ENCODE measurements at places on chromosomes 2 and 18.

- no peak for DNase-seq
Observed at GRCh38 chr18:48121752-48122151, 191.3 kb upstream of the SMAD2 start.

- DNase-seq: no peak
Observed at GRCh38 chr2:42513252-42513918, 19.6 kb upstream of the KCNG3 start.

DNA sequence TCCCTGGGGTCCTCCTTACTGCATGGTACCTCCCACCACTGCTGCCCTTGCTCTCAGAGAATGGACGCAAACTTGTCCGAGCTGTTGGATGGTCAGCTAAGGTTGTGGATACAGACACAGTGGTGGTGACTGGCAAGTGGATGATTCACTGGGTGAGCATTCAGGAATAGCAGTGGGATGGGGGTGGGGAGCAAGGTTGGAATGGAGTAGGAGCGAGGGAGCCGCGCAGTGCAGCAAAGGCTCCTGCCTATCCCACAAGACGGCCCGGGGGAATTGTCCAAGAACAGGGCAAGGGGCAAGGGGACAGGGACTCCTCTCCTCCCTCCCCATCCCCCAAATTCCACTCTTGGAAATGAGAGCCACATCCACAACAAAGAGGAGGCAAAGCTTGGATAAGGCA lies 102.2 kb downstream of the PIEZO2 start:
- no peak for DNase-seq

- DNase-seq: no peak
Observed at GRCh38 chr2:200496696-200497095, 13.2 kb downstream of the KCTD18 start.

- DNase-seq: no peak
Observed at GRCh38 chr18:35132021-35132902, 91.0 kb downstream of the MAPRE2 start.

GRCh38 chr18:5630057-5630899 lies 86.5 kb upstream of the EPB41L3 start:
- no peak for DNase-seq

- DNase-seq: no peak
Observed at GRCh38 chr2:73982140-73982617, 2.5 kb upstream of the TET3 start.

GRCh38 chr2:164186591-164186990 lies 434.7 kb downstream of the GRB14 start:
- no peak for DNase-seq

GRCh38 chr2:175326801-175327200 lies 145.3 kb upstream of the ATP5MC3 start:
- DNase-seq: no peak

- no peak for DNase-seq
Observed at GRCh38 chr2:188050726-188051125, 240.9 kb upstream of the GULP1 start.

DNA sequence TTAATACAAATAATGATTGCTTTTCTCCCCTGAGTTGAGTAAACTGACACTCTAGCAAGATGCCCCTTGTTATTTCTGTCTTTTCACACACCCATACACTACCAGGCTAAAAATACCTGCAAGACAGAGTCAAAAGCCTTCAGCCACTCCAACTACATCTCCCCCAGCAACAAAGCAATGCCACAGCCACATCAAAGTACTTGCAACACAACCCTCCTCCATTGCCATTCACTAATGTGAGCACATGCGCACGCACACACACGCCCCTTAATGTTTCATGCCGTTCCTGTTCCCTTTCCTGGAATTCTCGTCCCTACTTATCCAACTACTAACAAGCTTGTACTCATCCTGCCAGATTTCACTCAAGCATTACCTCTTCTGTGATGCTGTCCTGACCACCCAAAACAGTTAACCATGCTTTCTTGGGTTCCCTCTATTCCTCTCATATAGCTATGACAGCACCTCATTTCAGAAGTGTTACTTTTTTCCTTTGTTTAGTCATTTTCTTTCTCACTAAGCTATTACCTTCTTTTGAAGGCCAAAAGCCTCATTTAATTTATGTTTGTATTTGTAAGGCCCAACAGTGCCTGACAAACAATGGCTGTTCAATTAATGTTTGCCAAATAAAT lies 29.6 kb downstream of the SLC25A12 start:
- no peak for DNase-seq

- no peak for DNase-seq
Observed at GRCh38 chr2:101558740-101559525, 84.0 kb upstream of the RFX8 start.

GRCh38 chr2:43455296-43455695 lies 140.5 kb downstream of the THADA start:
- no peak for DNase-seq

DNA sequence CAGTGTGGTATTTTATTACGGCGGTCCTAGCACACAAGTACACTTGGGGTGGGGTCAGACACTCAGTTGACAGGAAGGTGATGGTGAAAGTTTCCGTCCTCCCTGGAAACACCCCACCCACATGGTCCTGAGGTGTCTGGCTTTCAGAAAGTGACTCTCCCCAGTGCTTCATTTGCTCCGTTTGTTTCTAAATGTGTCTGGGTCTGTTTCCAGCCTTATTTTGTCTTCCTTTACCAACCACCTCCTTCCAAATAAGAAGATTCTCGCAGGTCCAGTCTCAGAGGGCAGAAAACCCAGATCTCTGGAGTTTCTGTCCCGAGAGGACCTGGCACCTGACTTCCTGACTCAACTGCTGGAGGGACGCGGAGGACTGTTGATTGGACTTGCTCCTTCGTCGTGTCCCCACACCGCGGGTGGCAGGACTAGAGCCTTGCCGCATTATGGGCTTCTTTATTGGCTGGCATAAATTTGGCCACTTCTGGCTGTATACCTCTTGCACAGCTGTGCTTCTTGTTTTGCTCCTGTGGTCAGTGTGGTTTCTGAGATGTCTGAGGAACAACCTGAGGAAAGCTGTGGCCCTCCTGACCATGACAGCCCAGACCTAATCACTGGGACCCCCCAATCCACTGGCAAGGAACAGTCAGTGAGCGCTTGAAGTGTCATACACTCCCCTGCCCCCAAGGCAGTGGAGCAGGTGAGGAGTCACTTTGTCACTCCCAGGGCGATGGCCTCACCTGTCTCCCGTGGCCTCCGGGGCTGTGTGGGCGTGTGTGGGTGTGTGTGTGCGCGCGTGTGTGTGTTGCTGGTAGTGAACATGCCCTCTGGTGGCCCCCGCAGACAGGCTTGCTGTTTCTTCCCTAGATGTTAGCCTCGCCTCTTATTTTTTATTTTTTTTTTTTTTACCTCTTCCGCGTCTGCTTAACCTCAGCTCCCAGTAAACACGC lies 45.6 kb downstream of the MEX3C start:
- DNase-seq: peak; percentile 77

DNA sequence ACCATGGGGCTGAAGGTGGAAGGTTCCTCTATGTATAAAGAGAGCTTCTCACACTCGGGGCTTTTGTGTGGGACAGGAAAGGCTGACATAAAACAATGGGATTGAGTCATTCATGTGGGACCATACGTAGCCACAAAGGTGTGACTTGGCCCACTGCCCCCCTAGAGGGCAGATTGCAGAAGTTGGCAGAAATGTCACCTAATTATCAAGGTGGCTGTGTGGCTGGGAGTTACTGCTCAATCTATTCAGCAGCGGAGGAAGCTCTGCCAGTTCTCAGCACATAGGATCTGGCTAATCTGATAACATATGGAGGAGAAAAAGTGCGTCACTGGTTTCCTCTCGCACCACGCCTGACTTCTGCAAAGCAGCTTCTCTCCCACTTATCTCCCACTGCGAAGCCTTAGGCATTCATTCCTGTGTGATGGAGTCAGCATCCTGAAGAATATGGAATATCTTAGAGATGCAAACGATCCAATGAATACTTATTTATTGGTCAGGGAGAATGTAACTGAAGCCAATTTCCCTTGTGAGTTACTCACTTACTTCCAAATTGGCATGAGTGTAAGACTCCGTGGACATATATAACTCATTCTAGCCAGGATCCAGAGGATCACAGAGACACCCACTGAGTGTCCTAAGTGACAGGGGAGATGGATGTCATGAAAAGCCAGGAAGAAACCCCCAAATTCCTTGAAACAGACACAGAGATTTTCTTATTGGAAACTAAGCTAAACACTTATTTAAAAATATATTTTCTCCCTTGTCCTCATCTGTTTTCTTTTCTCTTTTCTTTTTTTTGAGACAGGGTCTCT lies 344.8 kb downstream of the TGIF1 start:
- no peak for DNase-seq

DNA sequence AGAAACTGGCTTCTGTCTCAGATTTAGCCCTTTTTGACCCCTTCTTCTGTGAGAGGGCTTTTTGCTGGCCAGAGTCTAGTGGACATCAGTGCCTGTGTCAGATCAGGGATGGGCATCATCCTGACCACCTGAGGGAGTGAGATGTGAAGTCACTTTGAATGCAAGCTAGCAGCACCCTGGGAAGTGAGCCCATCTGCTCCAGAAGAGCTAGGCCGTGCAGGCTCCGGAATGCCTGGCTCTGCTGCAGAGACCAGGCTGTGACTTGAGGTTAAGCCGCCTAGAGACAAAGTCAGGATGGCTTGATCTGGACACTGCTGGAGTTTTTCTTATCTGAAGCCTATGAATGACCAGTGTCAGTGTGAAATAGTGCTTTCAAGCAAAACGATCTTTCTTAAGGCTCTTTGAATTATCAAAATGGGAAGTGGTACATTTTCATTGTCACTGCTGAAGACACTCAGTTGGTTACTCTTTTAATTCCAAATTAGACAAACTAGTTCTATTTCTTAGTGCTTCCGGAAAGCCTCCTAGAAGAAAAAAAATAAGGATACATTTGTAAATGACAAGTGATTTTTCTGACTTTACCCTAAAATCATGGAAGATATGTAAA lies 20.8 kb downstream of the DGUOK start:
- DNase-seq: no peak

- DNase-seq: no peak
Observed at GRCh38 chr2:60318544-60318943, 234.9 kb downstream of the BCL11A start.

- DNase-seq: no peak
Observed at GRCh38 chr2:241135737-241136136, 13.5 kb downstream of the PASK start.

DNA sequence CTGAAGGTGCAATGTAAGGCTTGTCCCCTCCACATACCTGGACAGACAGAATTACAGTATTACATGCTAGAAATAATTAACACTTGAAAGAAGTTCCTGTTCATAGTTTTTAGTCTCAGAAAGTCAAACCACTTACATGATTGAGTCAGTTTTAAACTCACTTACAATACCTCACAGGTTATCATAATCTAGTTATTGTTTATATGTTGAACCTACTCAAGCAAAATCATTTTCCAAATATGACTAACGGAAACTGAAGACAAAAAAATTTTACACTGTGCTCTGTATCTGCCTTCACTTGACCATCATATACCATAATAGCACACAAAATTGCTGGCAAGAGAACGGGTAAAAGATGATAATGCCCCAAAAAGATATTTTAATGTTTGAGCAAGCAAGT lies 78.5 kb downstream of the ATL2 start:
- DNase-seq: no peak

GRCh38 chr18:65859075-65859474 lies 108.3 kb downstream of the CDH7 start:
- DNase-seq: no peak

GRCh38 chr18:13800505-13801259 lies 23.3 kb upstream of the MC5R start:
- DNase-seq: no peak

GRCh38 chr2:68798569-68798968 lies 64.0 kb downstream of the ARHGAP25 start:
- no peak for DNase-seq

DNA sequence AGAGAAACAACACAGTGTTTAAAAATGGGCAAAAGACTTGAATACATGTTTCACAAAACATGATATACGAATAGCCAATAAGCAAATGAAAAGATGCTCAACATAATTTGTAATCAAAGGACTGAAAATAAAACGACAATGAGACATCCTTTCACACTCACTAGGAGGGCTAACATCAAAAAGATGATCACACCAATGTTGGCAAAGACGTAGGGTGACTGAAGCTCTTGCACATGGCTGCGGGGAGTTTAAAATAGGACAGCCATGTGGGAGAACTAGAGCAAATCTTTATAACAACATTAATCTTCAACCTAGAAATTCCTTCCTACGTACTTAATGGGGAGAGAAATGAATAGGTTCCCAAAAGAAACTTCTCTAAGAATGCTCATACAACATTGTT lies 19.2 kb upstream of the SEH1L start:
- no peak for DNase-seq

Data from activated CD8-positive, alpha-beta memory T cell treated with anti-CD3 and anti-CD28 coated beads for 4 hours (primary cell).